ENCODE measurements at places on chromosomes 2 and 18.

DNA sequence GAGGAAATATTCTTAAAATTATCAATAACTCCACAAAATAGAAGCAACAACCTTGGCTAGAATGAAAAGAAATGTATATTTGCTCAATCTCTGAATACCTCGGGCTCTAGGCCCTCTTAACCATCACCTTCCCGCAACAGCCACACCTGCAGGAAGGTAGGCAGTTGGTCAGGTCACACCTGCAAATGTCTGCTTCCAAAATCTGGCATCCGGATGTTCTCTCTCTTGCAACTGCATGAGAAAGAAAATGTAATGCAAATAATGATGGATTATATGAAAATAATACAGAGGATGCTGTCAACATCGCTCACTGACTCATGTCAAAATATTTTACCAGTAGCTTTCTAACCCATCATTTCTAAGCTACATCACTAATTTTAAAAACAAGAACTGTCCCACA, 148.3 kb downstream of the SATB2 start:
- no peak for DNase-seq

GRCh38 chr2:12856934-12857601, 140.3 kb downstream of the TRIB2 start:
- DNase-seq, result no peak

DNA sequence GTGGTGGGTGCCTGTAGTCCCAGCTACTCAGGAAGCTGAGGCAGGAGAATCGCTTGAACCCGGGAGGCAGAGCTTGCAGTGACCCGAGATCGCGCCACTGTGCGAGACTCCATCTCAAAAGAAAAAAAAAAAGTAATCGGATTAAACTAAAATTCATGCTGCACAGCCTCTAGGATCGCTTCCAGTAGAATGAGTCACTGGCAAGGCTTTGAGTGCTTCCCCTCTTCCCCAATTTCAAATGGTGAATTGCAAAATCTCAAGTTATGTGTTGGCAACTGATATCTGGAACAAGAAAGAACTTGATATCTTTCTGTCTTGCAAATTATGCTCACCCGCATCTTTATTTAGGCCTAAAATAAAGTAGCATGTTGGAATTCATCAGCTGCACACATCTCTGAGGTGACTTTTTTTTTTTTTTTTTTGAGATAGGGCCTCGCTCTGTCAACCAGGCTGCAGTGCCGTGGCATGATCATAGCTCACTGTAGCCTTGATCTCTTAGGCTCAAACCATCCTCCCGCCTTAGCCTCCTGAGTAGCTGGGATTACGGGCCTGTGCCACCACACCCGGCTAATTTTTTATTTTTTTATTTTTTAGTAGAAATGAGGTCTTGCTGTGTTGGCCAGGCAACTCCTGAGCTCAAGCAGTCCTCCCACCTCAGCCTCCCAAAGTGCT, 12.7 kb downstream of the TTC39C start:
- DNase-seq, result no peak

DNA sequence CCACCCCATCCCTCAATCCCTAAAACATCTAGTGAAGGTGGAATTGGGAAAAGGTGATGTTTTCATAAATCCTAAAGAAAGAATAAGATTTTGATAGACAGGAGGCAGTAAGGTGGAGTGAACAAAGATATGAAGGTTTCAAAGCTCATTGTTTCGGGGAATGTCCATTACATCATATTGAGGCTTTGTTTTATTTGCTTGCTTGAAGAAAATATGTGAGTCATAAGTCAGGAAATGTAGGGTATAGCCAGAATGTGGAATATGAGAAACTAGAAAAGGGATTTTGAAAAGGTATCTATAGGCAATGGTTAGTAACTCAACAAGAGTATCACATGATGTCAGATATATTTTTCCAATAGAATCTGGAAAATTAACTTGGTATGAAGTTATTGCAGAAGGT, 1178.5 kb upstream of the ACVR2A start:
- DNase-seq, result no peak

GRCh38 chr2:62573137-62573731, 67.2 kb upstream of the TMEM17 start:
- DNase-seq, result no peak

- no peak for DNase-seq
Measured at GRCh38 chr18:33459612-33460011, 19.1 kb upstream of the CCDC178 start.

GRCh38 chr2:88220718-88221117, 50.6 kb downstream of the THNSL2 start:
- DNase-seq, result no peak

DNA sequence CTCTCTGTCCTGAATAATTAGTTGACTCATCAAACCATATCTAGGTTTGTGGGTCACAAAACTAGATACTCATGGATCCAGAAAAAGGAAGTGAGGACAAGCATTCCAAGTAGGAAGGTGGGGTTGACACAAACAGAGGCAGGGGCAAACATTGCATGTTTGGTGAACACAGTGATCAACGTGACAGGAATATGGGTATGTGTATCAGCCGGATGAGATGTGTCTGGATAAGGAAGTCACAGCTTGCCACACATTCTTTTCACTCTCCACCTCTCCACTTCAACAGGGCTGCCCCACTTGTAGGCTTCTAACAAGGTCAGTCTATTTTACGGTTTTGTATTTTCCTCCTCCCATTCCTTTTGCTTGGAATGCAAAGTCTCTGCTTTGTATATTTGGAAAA, 319.0 kb downstream of the CYRIA start:
- no peak for DNase-seq

GRCh38 chr2:233375490-233376314, 21.4 kb downstream of the DGKD start:
- no peak for DNase-seq

DNA sequence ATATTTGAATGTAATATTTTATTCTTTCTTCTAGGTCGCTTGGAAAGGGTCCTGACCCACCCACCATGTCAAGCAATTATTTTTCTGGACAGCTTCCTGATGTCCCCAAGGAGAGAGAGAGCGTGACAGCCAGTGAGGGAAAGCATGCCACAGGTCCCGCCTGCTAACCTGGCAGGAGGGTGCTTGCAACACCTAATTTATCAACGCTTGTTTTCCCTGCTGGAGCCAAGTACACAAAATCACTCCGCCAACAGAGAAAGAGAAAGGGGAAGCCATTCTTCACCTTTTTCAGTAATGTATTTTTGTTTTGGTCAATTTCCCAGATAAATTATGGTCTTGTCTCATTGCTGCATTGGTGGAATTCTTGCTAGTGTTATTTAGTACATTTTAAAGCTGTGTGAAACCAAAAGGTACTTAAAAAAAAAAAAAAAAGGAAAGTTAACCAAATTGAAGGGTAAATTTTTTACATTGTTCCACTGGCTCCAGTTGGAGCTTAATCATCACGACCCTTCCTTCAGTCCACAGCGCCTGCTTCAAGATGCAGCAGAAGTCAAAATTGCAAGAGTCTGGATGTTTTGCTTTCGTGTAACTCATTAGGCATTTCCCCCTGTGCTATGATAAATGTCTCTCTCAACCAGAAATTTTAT, 88.5 kb upstream of the COPS8 start:
- DNase-seq, result no peak
